ENCODE measurements at places on chromosomes 4 and X.

DNA sequence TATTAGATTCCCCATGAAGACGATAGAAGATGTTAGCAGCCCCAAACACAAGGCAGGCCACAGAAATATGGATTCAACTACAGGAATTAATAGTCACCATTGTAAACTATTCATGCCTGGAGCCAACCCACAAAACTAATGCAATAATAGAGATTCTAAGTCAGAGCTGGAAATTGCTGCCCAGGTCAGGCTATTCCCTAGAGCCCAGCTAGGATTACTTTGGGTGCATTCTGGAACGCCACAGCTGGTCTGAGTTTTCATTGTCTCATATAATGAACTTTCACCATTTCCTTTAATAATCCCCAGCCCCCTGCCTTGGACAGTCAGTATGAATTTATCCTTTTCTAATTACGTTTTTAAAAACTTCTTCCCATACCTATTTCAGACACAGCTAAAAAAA is 252.6 kb downstream of the PAPSS1 start:
- DNase-seq, result no peak

- DNase-seq, result no peak
Observed at GRCh38 chrX:48924270-48924669, 5.4 kb upstream of the PIM2 start.

DNA sequence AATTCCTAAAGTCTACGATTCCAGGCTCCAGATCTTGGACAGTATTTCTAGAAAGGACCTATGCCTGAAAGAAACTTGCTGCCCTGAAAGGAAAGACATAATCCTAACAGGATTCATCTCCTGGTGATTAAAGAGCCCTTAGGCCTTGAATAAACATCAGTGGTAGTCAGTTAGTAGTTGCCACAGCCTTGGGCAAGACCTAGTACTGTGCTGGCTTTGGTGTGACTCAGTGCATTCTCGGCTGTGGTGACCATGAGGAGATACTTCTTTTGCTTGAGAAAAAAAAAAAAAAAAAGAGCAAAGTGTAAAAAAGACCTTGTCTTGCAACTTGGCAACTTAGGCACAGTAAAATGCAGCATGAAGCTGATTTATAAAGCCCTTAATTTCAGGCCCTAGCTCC is 188.2 kb downstream of the DCAF12L2 start:
- DNase-seq, result no peak

DNA sequence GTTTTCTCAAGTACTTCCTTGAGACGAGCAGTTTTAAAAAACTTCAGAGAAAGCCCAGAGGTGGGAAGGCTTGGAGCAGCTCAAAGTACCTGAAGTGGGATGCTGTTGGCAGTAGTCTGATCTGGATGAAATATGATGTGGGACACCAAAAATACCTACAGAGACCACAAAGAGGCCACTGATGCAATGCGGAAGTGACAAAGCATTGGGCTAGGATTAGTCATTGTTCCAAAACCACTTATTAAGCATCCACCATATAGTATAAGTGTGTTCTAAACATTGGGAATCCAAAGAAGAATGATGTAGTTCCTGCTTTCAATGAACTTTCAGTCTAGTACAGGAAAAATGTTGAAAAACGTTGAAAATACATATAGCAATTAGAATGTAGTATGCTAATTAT is 386.1 kb upstream of the CNKSR2 start:
- no peak for DNase-seq

- DNase-seq, result peak; percentile 94
Observed at GRCh38 chr4:87038837-87039615, 104.2 kb downstream of the AFF1 start.

DNA sequence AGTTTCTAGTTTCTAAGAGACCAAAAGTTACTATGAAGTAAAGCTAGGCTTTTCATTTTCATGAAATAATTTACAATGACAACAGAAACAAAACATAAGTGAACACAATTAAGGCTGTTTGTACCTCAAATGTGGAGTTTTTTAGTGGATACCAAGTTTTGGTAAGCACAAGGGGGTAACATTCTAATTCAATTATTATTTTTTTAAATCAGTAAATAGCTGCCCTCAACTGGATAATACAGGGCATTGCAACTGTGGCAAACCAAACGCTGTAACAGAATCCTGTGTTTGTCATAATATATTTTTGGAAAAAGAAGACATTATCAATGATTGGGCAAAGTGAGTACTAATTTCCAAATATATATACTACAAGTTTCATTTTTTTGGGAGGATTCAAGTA is 150.3 kb downstream of the FBXW7 start:
- DNase-seq, result no peak

DNA sequence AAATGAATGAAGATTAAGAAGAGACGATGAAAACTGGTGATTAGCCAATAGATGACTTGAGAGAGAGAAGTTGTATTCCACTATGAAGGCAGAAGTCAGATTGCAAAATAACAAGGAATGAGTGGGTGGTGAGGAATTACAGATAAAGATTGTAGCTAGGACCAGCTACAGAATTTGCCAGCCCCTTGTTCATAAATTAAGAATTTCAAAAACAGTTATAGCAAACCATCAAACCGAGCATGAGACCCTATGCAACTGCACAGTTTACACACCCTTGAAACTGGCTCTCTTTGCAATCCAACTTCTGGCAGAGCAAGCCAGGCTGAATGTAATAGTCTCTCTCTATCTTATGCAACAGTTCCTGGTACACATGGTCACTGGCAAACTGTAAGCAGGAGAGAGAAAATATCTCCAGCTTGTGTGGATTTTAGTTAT is 35.2 kb downstream of the STAP1 start:
- no peak for DNase-seq

GRCh38 chr4:112649055-112649408 is 12.1 kb downstream of the LARP7 start:
- DNase-seq, result no peak

GRCh38 chrX:150567645-150568319 is 639 bp upstream of the MTM1 start:
- no peak for DNase-seq

GRCh38 chr4:77418333-77418732 is 187.3 kb upstream of the CXCL13 start:
- no peak for DNase-seq

- DNase-seq, result peak; percentile 73
Observed at GRCh38 chrX:114581528-114582263, 2.2 kb upstream of the HTR2C start.

GRCh38 chr4:10180927-10181744 is 64.5 kb upstream of the WDR1 start:
- no peak for DNase-seq

- peak; percentile 86 for DNase-seq
Observed at GRCh38 chrX:13078739-13079444, 34.5 kb upstream of the FAM9C start.

DNA sequence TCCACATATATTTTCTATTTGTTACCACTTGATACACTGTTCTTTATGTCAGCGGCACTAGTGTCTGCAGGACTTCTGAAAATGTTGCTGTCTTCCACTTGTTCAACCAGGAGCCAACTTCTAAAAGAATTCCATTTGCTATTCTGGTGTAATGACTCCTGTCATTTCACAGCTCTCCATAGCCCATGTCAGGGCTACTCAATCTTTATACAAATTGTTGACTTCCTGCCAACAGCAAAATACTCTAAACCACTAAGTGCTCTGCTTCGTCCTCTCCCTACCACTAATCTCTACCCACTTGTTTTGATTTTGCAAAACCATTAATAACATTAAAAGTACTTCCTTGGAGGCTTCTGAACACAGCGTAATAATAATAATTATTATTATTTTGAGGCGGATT is 7.2 kb downstream of the CTSO start:
- no peak for DNase-seq

- no peak for DNase-seq
Observed at GRCh38 chrX:54198262-54198661, 15.2 kb upstream of the FAM120C start.

DNA sequence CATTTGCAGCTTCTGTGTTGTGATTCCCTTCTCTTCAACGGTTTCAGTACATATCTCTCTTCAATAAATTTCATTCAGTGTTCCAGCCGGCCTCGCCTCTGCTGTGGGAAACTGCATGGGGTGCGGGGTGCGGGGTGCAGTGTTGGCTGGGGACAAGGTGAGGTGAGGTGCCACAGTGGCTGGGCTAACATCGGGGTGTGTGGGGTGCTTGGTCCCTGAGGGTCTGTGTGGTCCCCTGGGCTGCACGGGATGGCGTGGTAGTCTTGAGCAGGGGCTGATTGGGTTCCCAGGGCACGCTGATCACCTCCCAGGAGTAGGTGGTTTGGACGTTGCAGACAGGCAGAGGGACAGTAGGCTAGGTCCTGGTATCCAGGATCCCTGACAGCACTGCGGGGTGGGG is 2.7 kb downstream of the PNMA6A start:
- no peak for DNase-seq

DNA sequence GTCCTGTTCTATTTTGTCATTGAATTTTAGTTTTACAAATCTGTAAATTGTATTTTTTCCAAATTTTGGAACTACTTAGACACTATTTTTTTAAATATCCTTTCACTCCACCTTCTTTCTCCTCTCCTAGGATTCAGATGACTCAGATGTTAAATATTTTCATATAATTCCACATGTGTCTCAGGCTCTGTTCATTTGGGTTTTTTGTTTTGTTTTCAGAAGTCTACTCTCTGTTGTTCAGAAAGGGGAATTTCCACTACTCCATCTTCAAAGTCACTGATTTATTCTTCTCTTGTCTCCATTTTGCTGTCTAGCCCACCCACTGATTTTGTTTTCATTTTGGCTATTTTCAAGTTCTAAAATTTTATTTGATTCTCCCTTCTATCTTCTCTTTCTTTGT is 264.0 kb upstream of the SLIT2 start:
- DNase-seq, result no peak

GRCh38 chrX:106791495-106791894 is 11.0 kb upstream of the TBC1D8B start:
- no peak for DNase-seq

DNA sequence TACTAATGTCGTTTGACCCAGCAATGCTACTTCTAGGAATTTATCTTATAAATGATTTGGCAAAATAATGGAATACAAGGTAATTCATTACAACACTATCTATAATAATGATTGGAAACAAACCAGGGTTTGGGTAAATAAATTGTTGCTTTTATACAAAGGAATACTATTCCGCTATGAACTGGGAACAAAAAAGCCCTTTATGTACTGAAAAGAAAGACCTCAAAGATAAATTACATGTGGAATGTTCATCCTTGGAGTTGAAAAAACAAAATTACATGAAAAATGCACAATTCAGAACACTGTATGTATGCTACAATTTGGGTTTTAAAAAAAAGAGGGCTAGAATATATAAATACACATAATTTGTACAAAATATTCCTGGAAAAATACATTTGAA is 5.2 kb upstream of the NUP54 start:
- DNase-seq, result no peak

DNA sequence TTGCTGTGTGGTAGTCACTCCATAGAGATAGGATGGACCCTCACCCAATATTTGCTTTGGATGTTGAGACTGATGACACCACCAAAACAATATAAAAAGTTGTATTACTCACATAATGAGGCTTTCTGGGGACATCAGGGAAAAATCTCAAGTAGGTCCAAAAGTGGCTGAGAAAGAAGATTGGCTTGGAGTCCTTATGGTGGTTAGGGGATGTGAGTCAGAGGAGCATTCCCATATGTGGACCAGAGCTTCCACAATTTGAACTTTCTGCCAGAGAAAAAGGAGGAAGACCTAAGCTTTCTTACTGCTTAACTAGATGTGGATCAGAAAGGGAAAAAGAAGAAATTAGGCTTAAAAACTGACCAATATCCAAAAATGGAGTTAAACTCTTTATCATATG is 460.5 kb downstream of the SH3BGRL start:
- no peak for DNase-seq

- peak; percentile 93 for DNase-seq
Observed at GRCh38 chr4:186726426-186727168, 2.9 kb upstream of the FAT1 start.

GRCh38 chr4:945274-946102 is 13.2 kb downstream of the TMEM175 start:
- peak; percentile 46 for DNase-seq

GRCh38 chr4:19945979-19946380 is 305.7 kb upstream of the SLIT2 start:
- no peak for DNase-seq

- no peak for DNase-seq
Observed at GRCh38 chr4:11514003-11514402, 85.3 kb upstream of the HS3ST1 start.

DNA sequence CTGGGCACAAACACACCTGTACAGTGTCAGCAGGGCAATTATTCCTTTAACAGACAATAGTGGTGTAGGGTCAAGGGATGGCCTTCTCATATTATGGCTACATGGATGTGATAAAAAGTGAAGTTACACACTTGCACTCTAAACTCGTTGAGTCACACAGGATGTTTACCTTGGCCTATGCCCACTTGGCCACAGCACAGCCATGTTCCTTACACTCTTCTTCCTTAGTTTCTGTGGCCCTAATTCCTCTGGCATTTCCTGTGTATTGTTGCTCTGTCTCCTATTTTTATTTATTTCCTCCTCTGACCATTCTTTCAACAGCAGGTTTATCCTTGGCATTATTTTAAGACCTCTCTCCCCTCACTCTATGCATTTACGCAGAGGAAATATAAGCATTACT is 86.8 kb upstream of the NPFFR2 start:
- DNase-seq, result no peak

DNA sequence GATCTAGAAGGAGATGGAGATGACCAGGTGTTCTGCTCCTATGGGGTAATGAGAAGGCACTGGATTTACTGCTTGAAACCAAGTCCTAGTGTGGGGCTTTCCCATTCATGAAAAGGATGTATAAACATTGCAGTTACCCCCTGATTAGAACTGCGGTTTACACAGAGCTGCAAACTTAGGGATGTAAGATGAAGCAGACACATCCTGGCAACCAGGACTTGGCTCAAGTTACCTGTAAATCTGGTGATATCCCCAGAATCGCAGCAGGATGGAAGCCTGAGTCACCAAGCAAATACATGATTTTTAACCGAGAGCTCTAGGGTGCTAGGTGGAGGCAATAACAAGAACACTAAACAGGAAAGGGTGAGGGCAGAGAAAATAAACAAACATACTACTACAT is 178.6 kb upstream of the MAMLD1 start:
- DNase-seq, result no peak

- DNase-seq, result peak; percentile 50
Observed at GRCh38 chrX:129875669-129876068, 30.3 kb upstream of the UTP14A start.

GRCh38 chrX:100098660-100099375 is 311.3 kb downstream of the PCDH19 start:
- DNase-seq, result peak; percentile 58

DNA sequence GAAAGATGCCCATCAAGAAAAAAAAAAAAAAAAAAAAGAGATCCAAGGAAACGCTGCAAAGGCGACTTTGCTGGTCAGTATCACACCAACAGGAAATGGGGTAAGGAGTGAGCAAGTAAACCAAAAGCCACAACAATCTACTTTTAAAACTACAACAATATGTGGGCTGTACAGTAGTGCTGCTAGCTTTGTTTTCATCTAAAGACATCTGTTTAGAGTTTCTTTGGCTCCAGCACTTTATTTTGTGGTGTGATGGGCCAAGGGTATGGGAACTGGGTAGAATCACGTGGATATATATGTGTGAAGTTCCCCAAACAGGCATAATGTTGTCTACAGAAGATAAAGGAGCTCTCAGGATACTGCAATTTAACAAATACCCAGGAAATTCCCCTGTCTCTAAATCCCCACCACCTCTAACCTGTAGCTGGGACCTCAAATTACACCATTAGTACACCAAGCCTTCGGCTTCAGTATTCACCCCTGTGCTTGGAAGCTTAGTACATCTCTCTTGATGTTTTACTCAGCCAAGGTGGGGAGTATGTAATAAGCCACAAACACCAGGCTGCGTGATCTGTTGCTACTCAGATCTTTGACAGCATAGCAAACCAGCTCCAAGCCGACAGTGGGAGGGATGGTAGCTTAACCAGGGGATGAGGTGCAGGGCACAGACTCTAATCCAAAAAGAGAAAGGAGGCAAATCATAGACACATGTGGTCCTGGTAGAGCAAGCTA is 207.9 kb downstream of the HS6ST2 start:
- no peak for DNase-seq
